Effector memory CD8-positive, alpha-beta T cell (primary cell): ENCODE measurements at places on chromosomes 4 and X.

GRCh38 chrX:134520860-134521390, 61.0 kb downstream of the HPRT1 start:
- H3K4me1 ChIP-seq, result no peaks in the 10 kb centered on the region
- no peak overlapping the region for H3K27ac ChIP-seq
- no peaks in the 10 kb centered on the region for H3K36me3 ChIP-seq
- H3K27me3 ChIP-seq, result no peaks in the 10 kb centered on the region
- no peak for DNase-seq

- no peak overlapping the region for H3K27ac ChIP-seq
- no peak for DNase-seq
- H3K27me3 ChIP-seq, result no peaks in the 10 kb centered on the region
Observed at GRCh38 chrX:57451426-57452020, 140.3 kb upstream of the ZXDB start.

DNA sequence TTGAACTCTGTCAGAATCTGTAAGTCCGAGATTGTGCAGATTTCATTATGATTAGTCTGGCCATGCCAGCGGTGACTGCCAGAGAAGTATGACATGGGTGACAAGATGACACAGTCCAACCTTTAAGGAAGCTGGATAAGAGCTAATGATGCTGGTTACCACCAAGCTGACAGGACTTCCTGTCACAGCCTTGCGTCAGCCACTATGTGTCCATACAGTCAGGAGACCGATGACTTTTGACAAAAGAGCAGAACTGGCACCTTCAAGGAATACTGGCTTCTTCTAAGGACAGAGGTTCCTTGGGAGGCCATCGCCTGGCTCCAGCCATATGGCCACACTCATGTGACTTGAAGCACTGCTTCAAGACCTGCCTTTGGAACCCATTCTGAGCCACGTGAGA, 67.2 kb upstream of the TFDP3 start:
- no peak overlapping the region for H3K27ac ChIP-seq
- no peak for DNase-seq
- no peak overlapping the region for H3K4me3 ChIP-seq
- no peaks in the 10 kb centered on the region for H3K27me3 ChIP-seq

GRCh38 chr4:53490965-53491622, 100.2 kb downstream of the LNX1 start:
- H3K4me1 ChIP-seq, result no peaks in the 10 kb centered on the region
- no peak overlapping the region for H3K4me3 ChIP-seq
- peaks cover 23% of the 10 kb centered on the region for H3K27me3 ChIP-seq
- H3K36me3 ChIP-seq, result no peaks in the 10 kb centered on the region
- H3K27ac ChIP-seq, result no peak overlapping the region
- no peak for DNase-seq

DNA sequence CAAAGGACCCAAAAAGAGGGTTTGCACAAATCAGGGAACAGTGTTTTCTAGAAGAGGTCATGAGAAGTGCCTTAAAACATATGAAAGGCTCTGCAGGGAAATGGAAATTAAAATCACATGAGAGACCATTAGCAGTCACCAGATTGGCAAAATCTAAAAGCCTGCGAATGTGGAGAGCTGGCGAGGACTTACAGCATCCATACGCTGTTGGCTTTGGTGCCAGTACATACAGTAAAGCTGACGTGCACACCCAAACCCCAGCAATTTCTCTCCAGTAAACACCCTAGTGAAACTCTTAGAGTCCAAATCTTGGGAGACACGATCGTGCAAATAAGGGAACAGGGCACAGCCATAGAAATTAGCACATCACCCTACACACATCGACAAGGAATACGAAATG, 25.4 kb upstream of the PPP2R2C start:
- H3K27ac ChIP-seq, result no peak overlapping the region
- no peak for DNase-seq
- H3K4me3 ChIP-seq, result no peak overlapping the region

DNA sequence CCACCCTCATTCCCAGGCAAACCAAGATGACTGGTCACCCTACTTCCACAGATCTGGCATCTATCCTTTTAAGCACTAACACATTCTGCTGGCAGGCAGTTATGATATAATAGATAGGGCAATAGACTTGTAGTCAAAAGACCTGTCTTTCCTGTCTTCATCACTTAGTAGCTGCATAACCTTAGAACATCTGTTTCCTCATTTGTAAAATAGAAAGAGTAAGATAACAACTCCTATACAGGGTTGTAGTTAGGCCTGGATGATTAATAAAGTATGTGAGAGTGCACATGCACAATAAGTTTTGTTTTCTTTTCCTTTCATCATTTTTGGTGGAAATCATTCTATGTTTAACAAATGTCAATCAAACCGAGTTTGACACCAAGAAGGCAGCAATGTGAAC, 72.1 kb downstream of the GPR82 start:
- no peaks in the 10 kb centered on the region for H3K27me3 ChIP-seq
- no peak overlapping the region for H3K27ac ChIP-seq
- no peaks in the 10 kb centered on the region for H3K36me3 ChIP-seq
- H3K4me3 ChIP-seq, result no peak overlapping the region
- peaks cover 18% of the 10 kb centered on the region for H3K4me1 ChIP-seq
- no peak for DNase-seq

GRCh38 chr4:47551682-47552081, 66.6 kb downstream of the ATP10D start:
- peaks cover 10% of the 10 kb centered on the region for H3K36me3 ChIP-seq
- no peaks in the 10 kb centered on the region for H3K27me3 ChIP-seq
- no peak overlapping the region for H3K27ac ChIP-seq
- peaks cover 13% of the 10 kb centered on the region for H3K4me1 ChIP-seq

DNA sequence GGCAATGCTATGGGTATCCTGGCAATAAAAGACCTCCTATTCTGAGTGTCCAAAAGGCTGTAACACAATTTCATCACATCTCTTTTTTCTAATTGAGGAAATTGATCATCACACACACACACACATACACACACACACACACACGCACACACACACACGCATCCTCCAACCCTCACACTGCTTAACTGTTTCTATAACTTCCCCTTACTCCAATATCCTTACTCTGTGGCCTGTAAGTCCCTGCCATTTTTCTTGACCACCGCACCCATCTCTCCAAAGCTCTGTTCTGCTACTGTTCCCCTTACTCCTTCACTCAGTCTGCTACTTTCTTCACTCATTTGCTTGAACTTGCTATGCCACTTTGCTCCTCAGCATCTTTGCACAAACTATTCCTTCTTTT, 115.6 kb downstream of the AMELX start:
- no peak for DNase-seq
- no peaks in the 10 kb centered on the region for H3K27me3 ChIP-seq
- no peaks in the 10 kb centered on the region for H3K4me1 ChIP-seq
- no peak overlapping the region for H3K4me3 ChIP-seq
- no peak overlapping the region for H3K27ac ChIP-seq
- H3K36me3 ChIP-seq, result peaks cover 3% of the 10 kb centered on the region
